Iris pigment epithelial cell (primary cell): ENCODE measurements at places on chromosomes 12 and 14.

- DNase-seq: peak; percentile 36
Observed at GRCh38 chr12:3727877-3728632, 24.9 kb downstream of the CRACR2A start.

GRCh38 chr12:46126050-46126727 lies 135.8 kb upstream of the SCAF11 start:
- no peak for DNase-seq

DNA sequence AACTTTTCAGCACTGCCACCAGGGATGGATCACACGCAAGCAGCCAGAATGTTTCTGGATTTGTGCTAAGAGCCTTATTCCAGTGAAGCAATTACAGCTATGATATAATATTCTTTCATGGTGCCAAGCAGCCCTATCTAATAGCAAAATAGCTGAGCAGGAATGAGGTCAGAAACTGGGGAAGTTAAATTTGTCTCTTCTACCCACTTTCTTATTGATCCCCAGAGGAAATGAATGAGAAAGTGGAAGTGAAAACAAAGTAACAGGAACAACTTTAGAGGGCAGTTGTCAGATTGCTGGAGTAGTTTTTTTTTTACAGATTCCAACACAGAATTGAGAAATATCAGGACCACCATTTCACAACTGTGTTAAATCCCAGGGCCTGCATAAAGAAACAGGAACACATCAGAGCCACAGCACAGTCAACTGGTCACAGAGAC lies 44.8 kb downstream of the GCH1 start:
- DNase-seq: no peak

- peak; percentile 80 for DNase-seq
Observed at GRCh38 chr14:54116972-54117371, 160.3 kb upstream of the BMP4 start.

GRCh38 chr14:24941719-24942118 lies 108.2 kb downstream of the STXBP6 start:
- no peak for DNase-seq

DNA sequence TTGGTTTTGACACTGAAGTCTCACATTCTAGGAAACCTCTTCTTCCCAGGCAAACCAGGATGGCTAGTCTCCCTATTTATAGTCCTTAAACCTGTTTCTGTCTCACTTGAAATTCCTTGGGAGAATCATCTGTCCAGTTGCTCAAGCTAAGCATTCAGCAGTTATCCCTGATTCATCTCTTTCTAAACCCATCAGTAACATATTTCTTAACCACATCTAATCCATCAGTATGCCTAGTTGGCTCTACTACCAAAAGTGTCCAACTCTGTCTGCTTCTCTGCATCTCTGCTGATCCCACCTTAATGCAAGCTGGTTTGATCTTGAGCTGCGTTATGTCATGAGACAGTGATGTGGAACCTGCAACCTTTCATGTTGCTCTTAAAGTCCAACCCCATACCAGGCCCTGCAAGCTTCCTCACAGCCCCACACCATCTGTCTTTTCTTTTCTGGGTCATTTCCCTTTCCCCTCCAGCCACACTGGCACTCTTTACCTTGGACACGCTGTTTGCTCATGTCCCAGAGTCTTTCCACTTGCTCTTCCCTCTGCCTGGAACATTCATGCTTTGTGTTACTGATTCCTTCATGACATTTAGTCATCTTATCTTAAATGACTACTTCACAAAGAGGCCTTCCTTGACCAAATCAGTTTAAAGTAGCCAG lies 380.8 kb upstream of the RGS6 start:
- peak; percentile 96 for DNase-seq
